ENCODE measurements at places on chromosomes 7 and 10.

- DNase-seq = no peak
Observed at GRCh38 chr7:130989101-130989795, 255.2 kb upstream of the KLF14 start.

DNA sequence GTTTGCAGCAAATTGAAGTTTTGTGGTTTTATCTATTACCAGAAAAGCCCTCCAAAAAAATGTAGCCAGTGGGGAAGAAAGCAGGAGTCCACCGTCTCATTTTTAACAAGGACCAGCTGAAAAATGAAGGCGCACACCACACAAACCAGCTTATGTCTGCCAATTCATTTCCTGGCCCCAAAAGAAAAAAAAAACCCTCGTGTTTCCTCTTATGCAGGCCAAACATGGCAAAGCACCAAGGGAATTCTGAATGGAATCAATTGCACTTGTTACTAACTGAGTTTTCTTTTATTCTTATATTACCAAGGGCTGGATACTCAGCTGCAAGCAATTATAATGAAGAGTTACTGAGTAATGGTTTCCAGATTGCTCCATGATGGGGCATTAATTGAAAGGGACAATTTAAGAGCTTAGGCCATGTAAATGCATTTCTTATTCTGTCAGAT is 428.3 kb upstream of the NPVF start:
- no peak for DNase-seq

DNA sequence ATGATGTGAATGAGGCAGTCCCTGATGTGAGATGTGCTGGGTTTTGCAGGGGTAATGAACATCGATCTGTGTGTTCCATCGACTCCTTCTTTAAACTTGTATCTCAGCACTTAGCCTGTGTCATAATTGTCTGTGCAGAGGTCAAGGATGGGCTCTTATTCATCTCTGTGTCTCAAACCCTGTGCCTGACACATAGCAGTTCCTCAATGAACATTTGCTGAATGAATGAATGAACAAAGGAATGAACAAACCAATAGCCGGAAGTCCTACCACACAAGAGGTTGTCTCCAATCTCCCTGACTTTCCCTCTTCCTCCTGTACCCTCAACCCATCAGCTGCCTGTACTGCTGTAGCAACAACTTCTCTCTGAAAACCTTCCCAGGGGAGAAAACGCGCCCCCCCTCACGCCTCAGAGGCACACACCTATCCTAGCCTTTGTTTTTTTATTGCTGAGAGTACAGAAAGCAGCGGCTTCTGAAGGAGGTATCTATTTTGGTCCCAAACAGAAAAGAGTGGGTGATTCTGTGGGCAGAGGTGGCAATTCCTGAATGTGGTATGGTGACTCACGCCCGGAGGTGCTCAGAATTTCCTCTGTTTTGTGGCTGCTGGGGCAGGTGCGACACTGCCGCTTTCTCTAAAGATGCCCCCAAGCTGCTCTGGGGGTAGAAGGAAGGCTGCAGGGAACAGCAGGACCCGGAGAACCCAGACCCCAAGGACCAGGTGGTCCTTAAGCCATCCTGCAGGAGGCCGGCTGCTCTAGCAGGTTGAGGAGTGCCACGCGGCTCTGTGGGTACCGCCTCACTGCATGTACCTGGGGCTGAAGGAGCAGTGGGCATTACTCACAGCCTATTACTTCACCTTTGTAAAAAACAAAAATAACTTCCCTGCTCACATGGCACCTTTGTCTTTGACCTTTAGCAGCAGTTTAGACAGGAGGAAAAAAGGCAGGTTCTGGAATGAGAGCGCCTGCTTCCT is 9.6 kb downstream of the IL2RA start:
- DNase-seq = no peak

DNA sequence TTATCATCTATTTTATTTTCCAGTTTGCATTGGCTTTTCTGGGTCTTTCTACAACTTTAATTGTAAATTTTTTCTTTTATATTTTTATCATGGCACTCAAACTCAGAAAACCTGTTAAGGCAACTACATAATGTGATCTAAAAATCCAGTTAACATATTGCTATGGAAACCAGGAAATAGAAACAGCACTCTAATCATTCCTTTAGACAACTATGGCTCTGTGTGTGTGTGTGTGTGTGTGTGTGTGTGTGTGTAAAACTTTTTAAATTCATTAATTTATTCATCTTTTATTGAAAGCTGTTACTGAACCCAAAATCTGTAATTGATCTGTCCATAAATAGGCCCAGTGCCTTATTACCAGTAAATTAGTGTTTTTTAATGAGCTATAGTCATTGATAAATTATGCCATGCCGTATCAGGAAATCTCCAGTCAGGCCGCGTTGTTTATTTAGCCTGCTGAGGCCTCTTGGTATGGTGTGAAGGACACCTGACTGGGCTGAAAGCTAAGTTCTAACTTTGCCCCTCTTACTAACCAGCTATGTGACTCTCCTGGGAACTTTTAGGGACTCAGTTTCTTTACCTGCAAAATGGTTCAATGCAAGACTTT is 1.5 kb upstream of the MET start:
- DNase-seq = no peak

DNA sequence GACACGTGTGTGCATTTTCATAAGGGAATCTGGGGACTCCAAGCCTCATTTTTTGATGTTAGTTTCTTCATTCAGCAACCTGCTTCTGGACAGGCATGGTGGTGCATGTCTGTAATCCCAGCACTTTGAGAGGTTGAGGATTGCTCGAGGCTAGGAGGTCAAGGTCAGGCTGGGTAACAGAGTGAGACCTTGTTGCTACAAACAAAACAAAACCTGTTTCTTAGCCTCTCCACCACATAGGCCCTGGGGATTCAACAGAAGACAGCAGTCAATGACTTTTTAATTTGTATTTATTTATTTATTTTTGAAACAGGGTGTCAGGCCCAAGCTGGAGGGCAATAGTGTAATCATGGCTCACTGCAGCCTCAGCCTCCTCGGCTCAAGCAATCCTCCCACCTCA is 6.9 kb upstream of the CYTH3 start:
- DNase-seq = no peak

GRCh38 chr7:4772306-4772705 is 3.1 kb upstream of the AP5Z1 start:
- no peak for DNase-seq

DNA sequence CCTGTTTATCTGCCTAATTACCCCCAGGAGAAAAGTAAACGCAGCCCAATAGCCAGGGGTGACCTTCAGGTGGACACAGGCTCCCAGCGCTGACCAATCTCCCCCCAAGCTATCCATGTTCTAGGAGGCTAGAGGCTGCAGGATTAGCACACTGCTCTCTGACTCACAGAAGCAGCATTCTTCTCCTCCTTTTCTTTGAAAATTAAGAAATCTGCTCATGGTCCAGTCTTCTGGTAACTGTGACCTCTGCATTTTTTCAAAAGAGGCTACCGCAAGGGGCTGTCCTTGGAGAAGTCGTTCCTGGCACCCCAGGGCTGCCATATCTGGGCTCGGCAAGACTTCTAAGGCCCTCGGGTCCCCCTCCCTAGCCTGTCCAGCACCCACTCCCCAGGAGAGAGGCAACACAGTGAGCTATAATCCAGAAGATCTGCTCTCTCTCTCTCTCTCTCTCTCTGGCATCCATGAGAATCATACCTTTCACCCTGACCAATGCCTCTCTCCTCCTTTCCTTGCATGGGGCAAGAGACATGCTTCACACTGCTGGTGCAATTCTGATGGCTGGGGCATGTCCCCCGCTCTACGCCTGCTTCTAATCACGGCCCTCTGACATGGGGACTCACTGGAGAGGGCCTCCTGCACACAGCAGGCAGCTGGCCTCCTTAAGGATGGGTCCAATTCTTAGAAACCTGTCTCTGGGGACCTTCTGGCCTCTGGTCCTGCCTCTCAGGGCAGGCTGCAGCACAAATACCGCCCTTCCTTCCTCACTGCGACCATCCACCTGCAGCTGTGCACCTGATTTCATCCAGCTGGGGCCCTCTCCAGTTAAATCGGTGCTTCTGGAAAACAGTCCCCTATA is 27.3 kb downstream of the ANXA11 start:
- DNase-seq = no peak

GRCh38 chr7:11343818-11344413 is 370.2 kb downstream of the PHF14 start:
- peak; percentile 22 for DNase-seq

GRCh38 chr7:158724658-158725505 is 20.3 kb upstream of the NCAPG2 start:
- DNase-seq = no peak

GRCh38 chr10:103535595-103535994 is 42.1 kb downstream of the NEURL1 start:
- no peak for DNase-seq

DNA sequence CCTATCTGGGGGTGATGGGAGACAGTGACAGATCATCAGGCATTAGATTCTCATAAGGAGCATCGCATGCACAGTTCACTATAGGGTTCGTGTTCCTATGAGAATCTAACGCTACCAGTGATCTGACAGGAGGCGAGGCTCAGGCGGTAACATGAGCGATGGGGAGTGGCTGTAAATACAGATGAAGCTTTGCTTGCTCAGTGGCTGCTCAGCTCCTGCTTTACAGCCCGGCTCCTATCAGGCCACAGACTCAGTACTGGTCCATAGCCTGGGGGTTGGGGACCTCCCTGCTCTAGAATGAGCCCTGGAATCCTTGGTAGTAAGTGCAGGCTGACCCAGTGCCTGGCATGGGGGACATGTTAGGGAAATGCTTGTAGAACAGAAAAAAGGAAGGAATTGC is 426.0 kb downstream of the TYW1 start:
- no peak for DNase-seq

- no peak for DNase-seq
Observed at GRCh38 chr10:33631991-33632390, 297.5 kb upstream of the NRP1 start.

GRCh38 chr10:79158402-79159097 is 89.8 kb downstream of the ZMIZ1 start:
- no peak for DNase-seq

DNA sequence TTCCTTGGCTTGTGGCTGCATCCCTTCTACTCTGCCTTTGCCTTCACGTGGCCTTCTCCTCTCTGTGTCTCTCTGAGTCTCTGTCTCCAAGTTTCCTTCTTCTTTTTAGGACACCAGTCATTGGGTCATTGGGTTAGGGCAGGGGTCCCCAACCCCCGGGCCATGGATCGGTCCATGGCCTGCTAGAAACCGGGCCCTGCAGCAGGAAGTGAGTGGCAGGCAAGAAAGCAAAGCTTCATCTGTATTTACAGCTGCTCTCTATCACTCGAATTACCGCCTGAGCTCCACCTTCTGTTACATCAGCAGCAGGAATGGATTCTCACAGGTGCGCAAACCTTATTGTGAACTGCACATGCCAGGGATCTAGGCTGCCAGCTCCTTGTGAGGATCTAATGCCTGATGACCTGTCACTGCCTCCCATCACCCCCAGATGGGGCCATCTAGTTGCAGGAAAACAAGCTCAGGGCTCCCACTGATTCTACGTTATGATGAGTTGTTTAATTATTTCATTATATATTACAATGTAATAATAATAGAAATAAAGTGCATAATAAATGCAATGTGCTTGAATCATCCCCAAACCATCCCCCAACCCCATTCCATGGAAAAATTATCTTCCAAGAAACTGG is 47.9 kb upstream of the DOCK1 start:
- no peak for DNase-seq

- no peak for DNase-seq
Observed at GRCh38 chr7:26429168-26429567, 137.5 kb downstream of the SNX10 start.

GRCh38 chr10:37436357-37436756 is 311.0 kb downstream of the ANKRD30A start:
- no peak for DNase-seq

- DNase-seq = no peak
Observed at GRCh38 chr7:121475806-121476205, 79.7 kb upstream of the FAM3C start.

- no peak for DNase-seq
Observed at GRCh38 chr7:117435475-117436043, 8.3 kb upstream of the ASZ1 start.

DNA sequence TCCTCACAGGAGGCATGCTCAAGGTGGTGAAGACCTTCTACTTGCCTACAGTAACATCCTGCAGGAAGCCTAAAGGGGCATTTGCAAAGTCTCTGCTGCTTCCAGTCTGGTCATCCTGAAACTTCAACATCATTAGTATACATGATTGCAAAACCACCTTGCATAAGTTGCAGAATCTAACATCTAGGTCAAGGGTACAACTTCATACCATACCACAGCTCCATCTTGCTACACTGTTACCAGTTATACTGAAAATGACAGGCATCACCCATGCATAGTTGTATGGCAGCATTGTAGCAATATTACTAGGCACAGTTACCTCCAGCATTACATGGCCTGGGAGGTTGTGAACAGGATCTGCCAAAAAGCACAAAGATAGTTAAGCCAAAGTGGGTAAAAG is 13.7 kb upstream of the MACROH2A2 start:
- DNase-seq = no peak

- no peak for DNase-seq
Observed at GRCh38 chr7:70570029-70570428, 561.9 kb upstream of the GALNT17 start.

GRCh38 chr10:123245264-123245663 is 91.1 kb downstream of the BUB3 start:
- DNase-seq = no peak

DNA sequence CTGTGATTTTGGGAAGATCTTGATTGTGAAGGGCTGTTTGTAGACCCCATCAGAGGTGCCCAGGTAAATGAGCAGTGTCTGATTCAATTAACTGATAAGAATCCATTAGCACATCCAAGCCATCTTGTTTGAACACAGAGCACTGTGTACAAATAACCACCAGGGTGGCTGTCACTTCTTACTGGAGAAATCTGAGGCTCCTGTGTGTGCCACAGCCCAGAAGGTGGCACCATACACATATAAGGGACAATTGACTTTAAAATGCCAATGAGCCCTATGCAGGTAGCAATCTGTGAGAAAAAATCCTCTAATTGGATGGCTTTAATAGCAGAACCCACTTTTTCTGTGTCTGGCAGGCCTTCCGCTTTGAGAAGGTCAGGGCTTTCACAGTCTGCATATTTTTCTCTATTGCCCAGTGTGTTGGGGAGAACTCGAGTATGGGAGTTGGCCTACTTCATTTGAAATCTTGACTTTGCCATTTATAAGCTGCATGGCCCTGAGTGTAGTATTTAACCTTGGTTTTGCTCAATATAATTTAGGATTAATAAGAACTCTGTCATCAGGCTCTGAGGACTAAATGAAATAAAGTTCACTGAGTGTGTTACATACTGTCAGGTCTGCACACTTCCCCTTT is 517.4 kb downstream of the CCSER2 start:
- no peak for DNase-seq

- no peak for DNase-seq
Observed at GRCh38 chr7:16590424-16590823, 55.1 kb downstream of the ANKMY2 start.

Measured in neural crest cell (in vitro differentiated cells).